Activated CD8-positive, alpha-beta memory T cell treated with anti-CD3 and anti-CD28 coated beads for 48 hours (primary cell): ENCODE measurements at places on chromosomes 3 and 15.

DNA sequence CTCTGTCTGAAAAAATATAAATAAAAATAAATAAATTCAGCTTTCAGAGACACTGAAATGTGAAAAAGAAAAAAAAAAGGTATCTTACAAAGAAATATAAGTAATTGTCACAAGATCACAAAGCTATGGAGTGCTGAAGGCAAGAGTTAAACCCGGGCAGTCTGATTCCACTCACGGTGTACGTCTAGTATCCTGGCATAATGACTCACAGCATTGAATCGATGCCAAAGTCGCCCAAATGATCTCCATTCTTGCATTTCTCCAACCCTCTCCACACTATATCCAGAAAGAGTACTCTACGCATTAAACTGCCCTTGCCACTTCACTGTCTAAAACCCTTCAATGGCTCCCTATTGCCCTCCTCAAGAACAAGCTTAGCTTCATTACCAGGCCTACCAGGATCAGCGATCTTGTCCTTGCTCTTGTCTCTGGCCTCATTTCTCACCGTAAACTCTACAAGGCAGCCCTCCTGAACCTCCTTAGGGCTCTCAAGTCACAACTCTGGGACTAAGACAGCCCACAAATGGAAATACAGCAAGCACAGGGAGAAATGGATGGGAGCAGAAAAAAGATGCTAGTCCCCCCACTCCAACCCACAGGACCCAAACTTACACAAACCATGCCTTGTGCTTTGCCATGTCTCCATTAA lies 7.7 kb downstream of the SUCLG2 start:
- DNase-seq = no peak

- DNase-seq = no peak
Measured at GRCh38 chr3:10240799-10241198, 7.5 kb upstream of the TATDN2 start.

DNA sequence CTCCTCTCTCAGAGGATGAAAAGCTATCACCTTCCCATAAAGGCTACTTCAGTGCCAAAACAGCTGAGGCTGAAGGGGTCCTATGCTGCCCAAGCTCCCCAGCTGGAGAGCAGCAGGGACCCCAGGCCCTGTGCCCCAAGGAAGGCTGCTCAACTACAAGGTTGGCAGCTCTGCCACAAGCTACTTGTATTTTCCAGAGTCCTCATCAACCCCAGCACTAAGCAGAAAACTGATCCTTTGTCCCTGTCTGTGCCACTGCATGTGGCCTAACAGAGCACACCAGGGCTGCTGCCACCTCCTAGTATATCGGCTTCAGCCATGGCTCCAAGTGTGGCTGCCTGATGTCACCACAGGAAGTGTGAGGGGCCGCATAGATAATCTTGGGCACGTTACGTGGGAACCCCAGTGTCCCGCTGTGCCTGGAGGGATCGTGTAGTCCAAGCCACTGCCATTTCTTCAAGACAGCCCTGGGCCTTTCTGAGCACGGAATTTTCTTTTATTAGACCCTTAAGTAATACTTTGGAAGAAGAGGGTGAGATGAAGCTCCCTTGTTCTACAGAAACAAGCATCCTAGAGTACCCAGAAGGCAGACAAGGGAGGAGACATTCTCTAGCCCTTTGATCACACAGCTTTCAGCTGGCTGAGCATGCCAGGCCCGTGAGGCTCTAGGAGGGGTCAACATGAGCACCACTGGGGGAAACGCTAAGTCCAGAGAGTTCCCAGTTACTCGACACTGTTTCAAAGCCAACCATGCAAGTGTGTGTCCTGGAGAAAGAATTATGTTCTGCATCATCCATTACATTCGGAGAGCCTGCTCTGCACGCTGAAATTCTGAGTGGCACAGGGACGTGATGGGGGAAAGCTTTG lies 60.7 kb downstream of the CAPN7 start:
- no peak for DNase-seq

DNA sequence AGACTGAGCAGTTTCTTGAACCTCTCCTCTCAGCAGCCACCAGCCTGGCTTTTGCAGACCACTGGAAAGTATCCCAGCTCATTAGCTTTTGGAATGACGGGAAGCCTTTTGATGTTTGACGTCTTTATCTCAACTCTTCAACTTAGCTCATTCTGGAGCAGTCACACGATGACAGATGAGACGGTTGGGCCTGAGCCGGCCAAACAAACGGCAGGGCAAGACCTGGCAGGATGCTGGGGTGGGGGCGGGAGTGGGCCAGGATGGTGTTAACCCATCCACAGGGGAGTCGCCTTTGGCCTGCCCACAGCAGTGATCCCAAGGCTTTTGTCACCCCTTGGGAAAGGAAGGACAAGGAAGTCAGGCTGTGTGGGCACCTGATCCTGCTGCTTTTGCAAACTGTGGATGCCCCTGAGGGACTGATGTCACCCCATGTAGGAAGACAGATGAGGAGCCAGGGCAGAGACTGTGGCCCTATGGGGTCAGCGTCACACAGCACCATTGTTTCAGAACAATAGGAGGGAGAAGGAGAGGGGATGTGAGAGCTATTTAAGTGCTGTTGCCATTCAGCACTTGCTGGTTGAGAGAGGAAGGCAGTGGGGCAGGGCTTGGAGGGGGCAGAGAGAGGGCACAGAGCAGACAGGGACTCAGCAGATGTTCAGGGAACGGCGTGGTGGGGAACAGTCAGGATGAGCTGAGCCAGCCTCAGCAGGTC lies 121.9 kb upstream of the CTDSPL start:
- no peak for DNase-seq

DNA sequence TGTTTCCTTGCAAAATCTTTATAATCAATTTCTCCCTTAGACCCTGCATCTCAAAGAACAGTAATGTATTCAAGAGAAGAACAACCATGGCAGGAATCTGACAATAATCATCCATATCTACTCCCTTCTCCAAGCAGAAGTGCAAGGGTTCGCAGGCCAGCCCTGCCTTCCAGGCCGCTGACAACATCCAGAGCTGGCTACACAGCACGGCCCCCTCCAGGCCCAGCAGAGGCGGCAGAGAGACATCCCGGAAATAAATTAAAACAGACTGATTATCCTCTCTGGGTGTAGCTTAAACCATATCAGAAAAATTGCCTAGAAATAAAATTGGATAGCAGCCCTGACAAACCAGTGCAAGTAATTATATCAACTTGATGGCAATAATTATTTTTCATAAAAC lies 223.3 kb downstream of the FAM43A start:
- no peak for DNase-seq

- no peak for DNase-seq
Measured at GRCh38 chr3:150727653-150728502, 24.2 kb upstream of the ERICH6 start.

DNA sequence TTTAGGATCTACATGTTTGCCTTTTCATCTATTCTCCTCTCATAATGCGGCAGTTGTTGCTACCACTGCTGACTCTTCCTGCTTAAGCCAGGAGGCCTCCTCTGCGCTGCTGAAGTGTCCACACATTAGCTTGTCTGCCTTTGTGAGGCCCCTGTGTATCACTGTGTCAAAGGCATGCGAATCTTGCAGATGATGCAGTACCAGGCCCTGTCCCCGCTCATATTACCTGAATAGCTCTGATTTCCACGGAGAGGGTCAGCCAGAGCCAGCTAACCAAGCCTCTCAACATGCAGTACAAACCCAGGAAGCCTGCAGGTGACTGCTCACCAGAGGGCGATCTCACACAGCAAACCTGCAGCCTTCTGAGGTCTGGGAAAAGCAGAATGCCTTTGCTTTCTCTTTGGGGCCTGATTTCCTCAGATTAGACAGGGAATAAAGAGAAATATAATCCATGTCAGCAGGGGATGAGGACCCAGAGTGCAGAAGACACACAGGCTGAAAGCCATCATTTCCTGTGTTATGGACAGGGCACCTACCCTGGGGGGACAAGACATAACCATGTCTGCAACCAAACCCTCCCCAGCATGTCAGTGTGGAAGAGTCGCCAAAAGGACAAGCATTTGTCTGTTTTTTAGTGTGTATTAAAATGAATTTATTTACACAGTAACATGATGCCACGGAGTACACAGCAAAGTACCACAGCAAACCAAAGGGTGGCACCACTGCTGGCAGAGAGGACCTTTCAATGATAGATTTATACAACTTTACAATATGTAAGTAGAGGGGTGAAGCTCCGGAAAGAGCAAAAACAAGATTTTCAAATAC lies 36.8 kb upstream of the TSPAN3 start:
- DNase-seq = no peak

- DNase-seq = no peak
Measured at GRCh38 chr15:45744236-45744589, 109.4 kb downstream of the SQOR start.

DNA sequence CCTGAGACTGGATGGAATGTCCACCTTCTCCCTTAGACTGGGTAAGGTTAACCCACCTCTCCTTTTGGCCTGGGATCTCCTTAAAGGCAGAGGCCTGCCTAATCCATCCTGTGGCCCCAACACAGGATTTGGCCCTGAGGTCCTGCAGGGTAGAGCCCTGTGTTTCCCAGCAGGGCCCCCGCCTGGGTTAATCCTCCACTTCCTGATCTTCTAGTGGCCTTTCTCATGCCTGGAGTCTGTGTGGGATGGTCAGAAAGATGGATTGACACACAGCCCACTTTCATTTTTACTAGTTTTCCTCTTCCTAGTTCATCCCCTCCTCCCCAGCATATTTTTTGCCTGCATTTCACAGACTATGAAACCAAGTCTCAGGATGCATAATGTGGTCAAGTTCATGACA lies 48.9 kb upstream of the SLC6A6 start:
- no peak for DNase-seq

- no peak for DNase-seq
Measured at GRCh38 chr15:100529556-100529955, 806 bp upstream of the CERS3 start.

DNA sequence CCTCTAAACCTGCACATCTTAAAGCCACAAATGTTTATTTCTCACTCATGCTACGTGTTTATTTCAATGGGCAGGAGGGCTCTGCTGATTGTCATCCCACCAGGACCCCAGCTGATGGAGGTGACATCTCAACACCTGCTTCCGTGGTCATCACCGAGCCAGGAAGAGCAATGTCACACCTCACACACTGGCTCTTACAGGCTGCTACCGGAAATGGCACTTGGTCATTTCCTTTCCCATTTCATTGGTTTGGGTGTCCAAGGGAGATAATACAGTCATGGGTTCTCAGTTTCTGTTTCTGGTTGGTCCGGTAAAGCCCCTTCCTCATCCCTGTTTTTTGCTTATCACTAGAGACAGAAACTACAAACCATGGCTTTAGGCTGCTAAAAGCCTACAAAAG lies 41.9 kb downstream of the ABHD2 start:
- DNase-seq = no peak

DNA sequence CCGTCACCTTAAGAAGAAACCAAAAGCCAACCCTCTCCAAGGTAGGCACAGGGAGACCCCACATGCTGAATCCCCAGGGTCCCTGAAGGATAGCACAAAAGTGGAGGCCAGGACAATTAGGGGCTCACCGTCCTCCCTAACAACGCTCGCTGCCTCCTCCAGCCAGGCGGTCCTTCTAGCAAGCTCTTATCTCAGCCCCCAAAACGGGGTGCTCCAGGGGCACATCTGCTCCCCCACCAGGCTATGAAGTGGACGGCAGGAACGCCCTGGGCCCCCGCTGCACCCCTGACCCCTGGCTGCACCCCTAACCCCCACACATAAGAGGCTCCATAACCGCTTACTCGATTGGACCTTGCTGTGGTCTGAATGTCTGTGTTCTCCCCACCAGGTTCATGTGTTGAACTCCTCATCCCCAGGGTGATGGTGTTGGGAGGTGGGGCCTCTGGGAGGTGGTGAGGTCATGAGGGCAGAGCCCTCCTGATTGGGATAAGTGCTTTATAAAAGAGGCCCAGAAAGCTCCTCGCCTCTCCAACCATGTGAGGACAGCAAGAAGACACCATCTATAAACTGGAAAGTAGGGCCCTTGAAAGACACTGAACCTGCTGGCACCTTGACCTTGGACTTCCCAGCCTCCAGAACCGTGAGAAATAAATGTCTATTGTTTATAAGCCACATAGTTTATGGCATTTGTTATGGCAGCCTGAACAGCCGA lies 153.3 kb downstream of the NUP210 start:
- DNase-seq = no peak

- no peak for DNase-seq
Measured at GRCh38 chr3:157116017-157116416, 43.9 kb downstream of the CCNL1 start.

- no peak for DNase-seq
Measured at GRCh38 chr3:120370463-120370862, 21.3 kb upstream of the LRRC58 start.

DNA sequence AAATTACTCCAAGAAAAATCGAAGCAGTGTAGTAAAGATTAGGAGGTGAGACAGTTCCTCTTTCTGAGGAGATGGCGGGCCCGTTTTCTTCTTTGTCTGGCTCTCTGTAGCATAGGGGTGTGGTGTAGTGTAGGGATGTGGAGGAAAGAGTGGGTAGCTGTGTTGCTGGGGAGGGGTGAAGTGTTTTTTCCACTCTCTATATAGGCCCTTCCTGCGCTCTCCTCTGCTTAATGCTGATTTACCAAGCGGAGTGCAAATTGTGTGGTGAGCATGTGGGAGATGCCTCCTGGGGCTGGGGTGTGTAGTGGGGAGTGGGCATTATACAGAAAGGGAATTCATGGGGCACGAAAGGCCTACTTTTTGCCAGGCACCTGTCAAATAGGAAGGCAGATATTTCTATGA lies 94.9 kb downstream of the ST6GAL1 start:
- DNase-seq = no peak

DNA sequence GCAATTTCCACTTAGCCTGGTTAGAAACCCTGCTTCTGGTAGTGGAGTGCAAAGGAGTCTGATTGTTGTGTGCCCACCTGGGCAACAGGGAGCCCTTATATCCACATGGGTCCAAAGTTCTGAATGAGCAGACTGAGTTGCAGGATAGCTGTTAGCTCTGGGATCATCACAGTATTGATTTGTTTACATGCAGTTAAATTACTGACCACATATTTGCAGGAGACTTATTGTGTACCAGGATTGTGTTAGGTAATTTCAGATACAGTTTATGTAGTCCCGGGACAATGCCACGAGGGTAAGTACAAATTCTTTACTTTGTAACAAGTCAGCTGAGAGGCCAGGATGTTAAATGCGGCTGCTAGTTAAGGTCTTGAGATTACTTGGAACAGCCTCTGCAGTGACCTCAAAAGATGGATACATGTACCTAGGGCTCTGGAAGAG lies 18.8 kb downstream of the ARHGEF26 start:
- DNase-seq = no peak

- DNase-seq = no peak
Measured at GRCh38 chr3:31434819-31435218, 97.9 kb upstream of the STT3B start.

DNA sequence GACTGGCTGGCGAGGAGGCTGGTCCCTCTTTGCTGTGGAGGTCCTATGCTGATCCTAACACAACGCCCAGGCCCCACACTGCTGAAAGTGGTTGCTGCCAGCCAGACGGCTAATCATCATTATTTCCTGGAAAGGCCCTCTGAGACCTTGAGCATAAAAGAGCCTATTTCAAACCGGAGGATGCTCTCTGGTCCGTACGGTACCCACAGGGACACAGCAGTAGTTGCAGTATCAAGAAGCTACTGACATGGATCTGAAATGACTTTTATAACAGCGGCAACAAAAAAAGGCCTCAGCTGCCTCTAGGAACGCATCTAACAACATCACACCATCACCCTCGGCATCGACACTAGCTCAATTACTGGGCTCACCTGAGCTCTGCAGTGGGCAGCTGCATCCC lies 59.1 kb upstream of the FOXB1 start:
- DNase-seq = no peak
